Nephron progenitor cell (in vitro differentiated cells): ENCODE measurements at places on chromosomes 11 and 22.

DNA sequence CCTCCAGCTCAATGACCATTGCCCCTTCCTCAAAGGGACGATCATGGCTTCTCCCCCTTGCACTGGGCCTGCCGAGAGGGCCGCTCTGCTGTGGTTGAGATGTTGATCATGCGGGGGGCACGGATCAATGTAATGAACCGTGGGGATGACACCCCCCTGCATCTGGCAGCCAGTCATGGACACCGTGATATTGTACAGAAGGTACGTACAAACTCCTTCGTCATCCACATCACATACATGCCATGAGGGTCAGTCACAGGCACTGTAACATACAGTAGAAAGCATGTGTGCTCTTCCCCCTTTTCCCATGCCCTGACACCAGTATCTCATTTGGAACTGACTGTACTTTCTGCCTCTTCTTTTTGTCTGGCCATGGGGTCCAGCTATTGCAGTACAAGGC, 4.0 kb downstream of the TAF10 start:
- DNase-seq, result no peak

GRCh38 chr22:46364341-46365165, 29.0 kb downstream of the TRMU start:
- no peak for DNase-seq

GRCh38 chr11:12005476-12005875, 3.0 kb downstream of the DKK3 start:
- no peak for DNase-seq

DNA sequence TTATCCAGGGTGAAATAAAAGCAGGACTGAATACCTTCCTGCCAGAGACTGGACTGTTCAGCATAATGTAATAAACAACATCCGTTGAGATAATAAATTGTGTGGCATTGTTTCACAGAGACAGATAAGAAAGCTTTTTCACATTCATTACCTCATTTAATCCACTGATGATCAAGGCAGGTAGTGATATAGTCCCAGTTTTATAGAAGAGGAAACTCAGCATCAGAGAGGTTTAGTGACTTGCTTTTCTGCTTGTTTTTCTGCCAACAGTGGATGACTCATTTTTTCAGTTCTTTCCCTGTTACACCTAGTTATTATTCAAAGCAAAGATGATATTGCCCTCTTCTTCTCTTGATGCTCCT, 4.0 kb downstream of the MYO18B start:
- DNase-seq, result no peak
